SJSA1 (cell line): ENCODE measurements at places on chromosomes 12 and 14.

GRCh38 chr12:64733857-64734256 lies 25.3 kb downstream of the GNS start:
- DNase-seq = no peak

DNA sequence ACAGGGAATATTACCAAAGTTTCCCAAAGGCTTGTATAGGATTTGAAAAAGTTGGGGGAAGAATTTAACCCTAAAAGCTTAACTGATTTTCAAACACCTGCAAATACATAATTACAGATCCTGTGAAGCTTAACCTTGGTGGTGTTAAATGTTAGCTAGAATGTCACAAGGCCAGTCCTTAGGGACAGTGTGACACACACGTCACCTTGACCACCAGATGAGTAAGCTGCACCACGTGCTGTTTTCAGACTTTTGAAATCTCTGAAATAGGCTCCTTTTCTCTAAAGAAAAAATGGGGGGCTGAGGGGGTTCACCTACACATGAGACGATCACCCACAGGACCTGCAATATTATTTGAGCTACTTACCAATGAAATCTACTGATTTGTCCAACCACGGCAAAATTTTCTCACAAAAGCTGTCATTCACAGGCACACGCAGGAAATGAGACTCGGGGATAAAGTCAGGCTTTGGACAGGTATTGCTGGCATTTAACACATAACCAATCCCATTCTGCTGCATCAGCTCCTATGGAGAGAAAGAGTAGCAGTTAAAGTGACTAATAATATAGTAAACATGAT lies 75.9 kb downstream of the DUSP16 start:
- DNase-seq = no peak

GRCh38 chr12:124636138-124636978 lies 68.9 kb upstream of the NCOR2 start:
- DNase-seq = peak; percentile 81

DNA sequence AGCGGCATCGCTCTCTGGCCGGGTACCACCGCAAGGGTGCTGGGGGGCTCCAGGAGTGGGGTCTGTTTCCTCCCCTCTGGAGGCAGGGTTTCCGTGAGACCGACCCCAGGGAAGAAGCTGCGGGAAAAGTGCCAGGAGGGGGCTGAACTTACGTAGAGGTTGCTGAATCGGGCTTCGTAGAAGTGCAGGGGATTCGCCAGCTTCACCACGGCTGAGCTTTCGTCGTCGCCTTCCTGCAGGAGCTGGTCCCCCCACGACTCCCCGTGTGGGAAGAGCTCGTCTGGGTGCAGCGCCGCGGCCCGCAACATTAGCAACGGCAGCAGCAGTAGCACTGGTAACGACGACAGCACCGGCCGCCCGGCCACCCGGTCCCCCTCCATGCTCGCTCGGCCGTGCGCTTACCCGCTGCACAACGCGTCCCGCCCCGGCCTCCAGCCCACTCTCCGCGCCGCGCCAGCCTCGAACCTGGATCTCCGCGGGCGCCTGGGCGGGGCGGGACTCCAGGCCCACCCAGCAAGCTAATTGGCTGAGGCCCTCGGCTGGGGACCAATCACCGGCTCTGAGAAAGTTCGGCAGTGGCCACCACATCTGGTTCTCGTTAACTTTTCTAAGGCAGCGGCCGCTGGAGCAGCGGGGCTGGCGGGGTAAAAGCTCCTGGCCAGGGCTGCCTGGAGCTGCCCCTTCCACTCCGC lies at the start of gene NID2:
Gene NID2, minus strand, starts transcription at position 445 of the 692 bp plus-strand sequence. Its CDS starts 65 bp downstream, at position 380.
- DNase-seq = peak; percentile 90

DNA sequence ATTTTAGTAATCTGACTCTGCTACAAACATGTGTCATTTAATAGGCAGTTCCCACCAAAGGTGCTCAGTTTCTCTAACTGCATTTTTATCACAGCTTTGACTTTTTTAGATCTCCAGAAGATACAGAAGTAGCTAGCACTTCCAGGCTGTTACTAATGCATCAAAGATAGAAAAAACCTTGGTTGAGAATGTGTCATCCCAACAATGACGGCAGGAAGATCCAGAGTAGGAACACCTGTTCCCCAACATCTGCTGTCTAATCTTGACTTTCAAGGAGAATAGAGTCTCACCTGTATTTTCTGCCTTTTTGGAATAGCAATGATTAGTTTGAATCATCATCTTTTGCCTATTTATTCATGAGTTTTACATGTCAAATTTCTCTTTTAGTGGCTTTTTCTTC lies 45.0 kb downstream of the ARMH4 start:
- no peak for DNase-seq

GRCh38 chr14:105275267-105275946 lies 25.4 kb downstream of the BRF1 start:
- DNase-seq = no peak

- no peak for DNase-seq
Observed at GRCh38 chr12:109573914-109574244, 285 bp downstream of the MVK start.

GRCh38 chr14:80172375-80173051 lies 38.8 kb downstream of the DIO2 start:
- DNase-seq = no peak

- DNase-seq = peak; percentile 89
Observed at GRCh38 chr12:95995238-95996031, 709 bp downstream of the HAL start.

DNA sequence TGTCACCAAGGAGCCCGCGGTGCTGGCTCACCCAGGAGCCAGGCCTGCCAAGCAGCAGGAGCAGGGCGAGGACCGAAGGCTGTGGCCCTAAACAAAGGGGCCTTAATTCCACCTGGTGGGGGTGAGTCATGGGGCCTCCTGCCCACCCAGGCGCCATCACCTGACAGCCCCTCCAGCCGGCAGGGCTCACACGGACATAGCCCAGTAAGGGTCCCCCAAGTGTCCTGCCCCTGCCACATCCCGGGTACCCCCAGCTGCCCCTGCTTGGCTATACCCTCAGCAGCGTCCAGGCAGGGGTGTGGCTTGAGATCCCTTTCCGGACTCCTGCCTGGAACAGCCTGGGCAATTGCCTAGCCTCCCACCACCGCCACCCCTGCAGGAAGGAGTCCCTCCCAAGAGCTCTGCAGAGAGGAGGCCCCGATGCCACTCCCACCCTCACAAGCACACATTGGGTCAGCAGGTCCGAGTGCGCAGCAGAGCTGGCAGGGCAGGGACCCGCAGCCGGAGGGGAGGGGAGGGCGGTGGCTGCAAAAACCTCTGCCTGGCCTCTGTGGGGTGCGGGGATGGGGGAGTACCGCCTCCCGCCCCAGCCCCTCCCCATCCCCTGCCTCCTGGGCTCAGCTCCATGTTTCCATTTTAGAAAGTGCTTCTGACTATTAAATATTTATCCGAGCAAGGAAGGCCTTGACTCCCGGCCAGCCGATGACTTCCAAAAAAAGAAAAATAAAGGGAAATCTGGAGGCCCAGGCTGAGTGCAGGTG lies 4.6 kb downstream of the AHNAK2 start:
- DNase-seq = peak; percentile 93

DNA sequence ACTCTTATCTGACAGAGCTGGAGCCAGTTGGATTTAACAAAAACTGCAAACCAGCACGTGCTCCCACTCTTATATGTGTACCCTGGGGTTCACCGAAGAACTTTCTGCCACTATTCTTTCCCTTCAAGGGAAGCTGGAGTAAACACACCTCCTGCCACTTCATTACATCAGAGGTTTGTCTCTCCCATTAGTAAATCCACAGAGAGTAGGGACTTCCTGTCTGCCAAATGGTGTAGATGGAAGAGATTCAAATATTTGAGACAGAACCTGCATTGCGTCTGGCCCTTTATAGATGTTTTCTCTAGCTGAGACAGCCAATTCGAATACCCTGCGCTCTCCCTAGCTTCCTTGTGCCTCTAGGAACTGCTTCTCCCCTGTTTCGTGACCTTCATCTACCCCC lies 29.1 kb upstream of the AEBP2 start:
- no peak for DNase-seq

DNA sequence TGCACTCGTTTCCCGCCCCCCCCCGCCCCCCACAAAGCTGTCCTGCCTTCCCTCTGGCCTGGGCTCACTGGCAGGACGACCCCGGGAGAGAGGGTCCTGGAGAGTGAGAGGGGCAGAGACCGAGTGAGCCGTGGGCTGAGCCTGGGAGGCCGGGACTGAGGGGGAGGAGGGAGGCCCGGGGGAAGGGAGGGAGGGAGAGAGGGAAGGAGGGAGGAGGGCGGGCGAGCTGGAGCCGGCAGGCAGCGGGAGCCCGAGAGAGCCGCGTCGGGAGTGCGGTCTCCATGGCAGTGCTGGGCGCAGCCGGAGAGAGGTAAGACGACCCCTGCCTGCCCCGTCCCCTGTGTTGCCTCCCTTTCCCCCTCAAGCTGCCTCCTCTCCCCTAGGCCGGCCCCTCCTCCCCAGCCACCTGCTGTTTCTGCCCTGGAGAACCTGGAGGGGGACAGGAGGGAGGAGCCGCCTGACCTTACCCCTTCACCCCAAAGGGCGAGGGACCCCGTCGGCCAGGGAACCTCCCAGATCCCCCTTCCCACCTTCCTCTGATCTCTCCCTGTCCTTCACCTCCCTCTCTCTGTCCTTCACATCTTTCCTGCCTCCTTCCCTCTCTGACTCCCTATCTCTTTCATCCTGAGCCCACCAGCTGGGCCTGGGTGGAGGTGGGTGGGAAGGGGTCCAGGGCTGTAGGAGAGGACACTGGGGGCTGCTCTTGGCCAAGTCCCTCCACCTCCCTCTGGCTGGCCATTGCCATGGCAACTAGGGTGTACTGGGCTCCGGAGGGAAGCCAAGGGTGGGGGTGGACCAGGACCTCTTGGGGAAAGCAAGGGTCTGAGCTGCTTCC lies at the start of gene GPR162:
Gene GPR162, plus strand, starts transcription at position 231 of the 835 bp plus-strand sequence. CDS start 2,078 bp downstream, outside the sequence.
- no peak for DNase-seq

DNA sequence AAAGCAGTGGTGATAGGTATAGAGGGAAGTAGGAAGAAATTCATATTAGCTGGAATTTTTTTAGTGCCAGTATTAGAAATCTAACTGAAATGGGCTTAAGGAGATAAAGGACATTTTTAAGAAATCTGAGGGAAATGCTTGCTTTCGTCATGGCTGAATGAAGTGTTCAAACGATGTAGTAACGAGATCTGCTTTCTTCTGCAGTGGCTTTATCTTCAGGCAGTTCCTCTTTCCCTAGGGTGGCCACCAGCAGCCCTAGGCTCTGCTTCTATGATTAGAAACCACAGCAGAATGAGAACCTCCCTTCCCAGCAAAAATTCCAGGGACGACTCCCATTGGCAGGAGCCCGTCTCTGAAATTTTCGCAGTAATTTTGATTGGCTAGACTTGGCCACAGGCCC lies 163.9 kb upstream of the FRMD6 start:
- no peak for DNase-seq

DNA sequence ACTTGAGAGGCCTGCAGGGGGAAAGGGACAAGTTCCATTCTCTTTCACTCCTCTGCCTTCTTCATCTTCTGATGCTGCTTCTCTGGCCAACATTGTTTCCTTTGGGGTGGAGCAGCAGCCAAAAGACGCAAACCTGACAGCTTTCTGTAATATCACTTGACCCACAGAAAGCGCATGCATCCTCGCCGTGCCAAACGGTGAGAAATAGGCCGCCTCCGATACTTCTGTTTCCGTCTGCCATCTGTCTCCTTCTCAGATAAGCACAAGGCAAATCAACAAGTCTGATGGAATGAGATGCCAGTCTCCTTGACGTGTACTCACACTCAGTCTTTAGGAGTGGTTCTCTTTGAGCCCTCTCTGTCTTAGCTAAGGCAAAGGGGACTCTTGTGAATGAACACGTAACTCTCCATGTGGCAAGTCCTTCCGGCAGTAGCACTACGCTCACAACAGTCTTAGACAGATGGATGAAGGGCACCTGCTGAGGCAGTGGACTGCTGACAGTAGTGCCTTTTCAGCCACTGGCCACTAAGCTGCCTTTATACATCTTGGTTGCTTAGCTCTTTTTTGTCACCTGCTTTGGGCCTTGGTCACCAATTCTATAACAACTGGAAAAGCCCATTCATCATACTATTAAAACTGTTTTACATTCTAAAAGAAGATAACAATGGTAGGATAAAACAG lies 214.1 kb downstream of the FBXL14 start:
- DNase-seq = no peak

GRCh38 chr14:58465421-58465820 lies 37.9 kb downstream of the KIAA0586 start:
- no peak for DNase-seq

DNA sequence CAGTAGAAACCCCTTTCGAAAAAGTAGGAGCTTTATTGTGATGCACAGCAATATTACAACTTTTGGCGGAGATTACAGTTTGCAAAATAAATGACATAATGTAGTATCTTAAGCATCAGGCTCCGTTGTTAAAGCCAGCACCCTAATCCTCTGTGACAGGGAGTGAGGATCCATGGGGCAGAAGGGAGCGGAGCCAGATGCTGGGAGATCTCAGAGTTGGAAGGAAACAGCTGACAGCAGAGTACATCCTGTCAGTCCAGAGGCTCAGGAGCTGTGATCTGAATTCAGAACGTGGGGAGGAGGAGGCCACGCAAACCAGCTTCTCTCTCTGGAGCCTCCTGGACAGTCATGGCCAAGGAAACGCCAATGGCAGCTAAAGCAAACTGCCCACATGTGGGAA lies 55.7 kb downstream of the TMTC1 start:
- no peak for DNase-seq

- DNase-seq = no peak
Observed at GRCh38 chr12:459050-459429, 699 bp upstream of the B4GALNT3 start.

GRCh38 chr12:92158796-92159439 lies 13.3 kb upstream of the BTG1 start:
- no peak for DNase-seq

- no peak for DNase-seq
Observed at GRCh38 chr14:75175677-75176141, 703 bp downstream of the TMED10 start.

DNA sequence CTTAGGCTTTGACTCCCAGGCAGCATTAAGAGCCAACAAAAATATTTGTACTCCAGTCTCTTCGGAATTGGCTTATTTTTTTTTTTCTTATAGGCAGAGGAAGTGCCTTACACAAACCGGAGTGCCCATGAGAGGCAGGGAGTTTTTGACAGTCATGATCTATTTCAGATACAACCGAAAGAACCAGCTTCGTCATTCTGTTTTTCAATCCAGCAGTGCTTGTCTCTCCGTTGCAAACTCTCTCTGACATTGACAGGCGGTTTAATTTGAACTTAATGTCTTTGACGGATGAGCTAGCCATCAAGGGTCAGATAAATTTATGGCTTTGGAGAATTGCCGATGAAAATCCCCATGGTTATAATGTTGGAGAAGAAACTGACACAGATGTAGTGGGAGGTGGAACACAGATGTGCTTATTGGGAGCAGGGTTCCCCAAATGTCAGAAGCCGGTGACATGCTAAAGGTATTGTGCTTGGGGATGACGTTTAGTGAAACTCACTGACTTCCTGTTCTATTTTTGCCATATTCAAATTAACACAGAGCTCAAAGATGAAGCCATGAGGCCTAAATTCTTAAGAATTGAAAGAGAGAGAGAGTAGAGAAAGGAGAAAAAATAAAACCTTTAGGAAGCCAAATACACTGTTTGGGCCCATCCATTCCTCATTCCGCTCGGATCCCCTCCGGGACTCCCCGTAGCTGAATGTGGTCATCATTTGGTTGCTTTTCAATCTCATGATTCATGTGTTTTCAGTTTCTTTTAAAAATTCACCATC lies 59.7 kb downstream of the PLXNC1 start:
- DNase-seq = no peak

- DNase-seq = no peak
Observed at GRCh38 chr12:23722655-23723054, 226.8 kb downstream of the SOX5 start.
